Cardiac muscle cell (in vitro differentiated cells and primary cell): ENCODE measurements at places on chromosomes 5 and 9. TPM values are rescaled to one million over a fixed set of nuclear protein-coding genes. Genes with fewer than 3 reads are reported as not detected.

INSL4 gene
- not detected in 2 replicates for total RNA-seq

BTNL8 gene
- total RNA-seq = not detected in 2 replicates

DMRTA1 gene
- 3.8 and 4.8 TPM in 2 replicates for total RNA-seq

POU5F2 gene
- 0.35 and 1.1 TPM in 2 replicates for total RNA-seq

RNF183 gene
- total RNA-seq = 0.06 and 0.53 TPM in 2 replicates

EPB41L4A gene
- total RNA-seq = 8.2 and 10.5 TPM in 2 replicates

TMC1 gene
- total RNA-seq = not detected in 2 replicates

SGCD gene
- total RNA-seq = 1.3 and 1.9 TPM in 2 replicates

ENG gene
- total RNA-seq = 6.9 and 15.8 TPM in 2 replicates

TEX48 gene
- total RNA-seq = not detected in 2 replicates

LMX1B gene
- total RNA-seq = 0.14 TPM in 1 of 2 replicates, not detected in the other

LAMC3 gene
- total RNA-seq = 7.5 and 14.0 TPM in 2 replicates

DRD1 gene
- 1.3 and 3.1 TPM in 2 replicates for total RNA-seq

WWC1 gene
- total RNA-seq = 8.6 and 9.7 TPM in 2 replicates

CDH9 gene
- not detected in 2 replicates for total RNA-seq

NUTM2G gene
- 0.33 TPM in 1 of 2 replicates, not detected in the other for total RNA-seq

RGS7BP gene
- 0.11 and 0.45 TPM in 2 replicates for total RNA-seq

ANKRD31 gene
- under 0.01 and 0.21 TPM in 2 replicates for total RNA-seq

FBXO10 gene
- 19.8 and 25.6 TPM in 2 replicates for total RNA-seq

FAM78A gene
- total RNA-seq = 39.6 and 42.6 TPM in 2 replicates

FBP1 gene
- total RNA-seq = 0.46 and 2.9 TPM in 2 replicates

LCN15 gene
- total RNA-seq = 0.32 and 0.77 TPM in 2 replicates

PCDHA9 gene
- 1.6 and 2.2 TPM in 2 replicates for total RNA-seq

DMRT2 gene
- total RNA-seq = not detected in 2 replicates

C5orf52 gene
- total RNA-seq = not detected in 2 replicates

NEUROG1 gene
- not detected in 2 replicates for total RNA-seq

C9orf153 gene
- 0.74 and 1.0 TPM in 2 replicates for total RNA-seq

CORO2A gene
- total RNA-seq = 2.0 and 2.4 TPM in 2 replicates

STPG3 gene
- total RNA-seq = 0.95 TPM in 1 of 2 replicates, not detected in the other

PROB1 gene
- total RNA-seq = 22.2 and 42.5 TPM in 2 replicates

PTCH1 gene
- 8.3 and 13.9 TPM in 2 replicates for total RNA-seq

FOXD4L3 gene
- total RNA-seq = 0.21 TPM in 1 of 2 replicates, not detected in the other

MLANA gene
- not detected in 2 replicates for total RNA-seq

TMOD1 gene
- 61.4 and 75.7 TPM in 2 replicates for total RNA-seq

STC2 gene
- 83.4 and 138 TPM in 2 replicates for total RNA-seq

DMRT3 gene
- total RNA-seq = 0.35 TPM in 1 of 2 replicates, not detected in the other

FAM200C gene
- 6.3 and 8.8 TPM in 2 replicates for total RNA-seq

SWI5 gene
- total RNA-seq = 37.7 and 61.0 TPM in 2 replicates

PCDHA5 gene
- total RNA-seq = 1.5 and 1.8 TPM in 2 replicates

GLIPR2 gene
- total RNA-seq = 3.2 and 8.6 TPM in 2 replicates

WASHC1 gene
- total RNA-seq = 14.7 and 16.6 TPM in 2 replicates

PCDHGA3 gene
- 1.5 and 3.2 TPM in 2 replicates for total RNA-seq

IFNA21 gene
- not detected in 2 replicates for total RNA-seq

IGIP gene
- total RNA-seq = 1.5 and 4.8 TPM in 2 replicates

TPPP gene
- 7.3 and 7.7 TPM in 2 replicates for total RNA-seq

MED10 gene
- 11.8 and 15.8 TPM in 2 replicates for total RNA-seq

BASP1 gene
- 111 and 129 TPM in 2 replicates for total RNA-seq

CHMP5 gene
- total RNA-seq = 75.2 and 75.5 TPM in 2 replicates

NTNG2 gene
- 3.1 and 3.5 TPM in 2 replicates for total RNA-seq

HK3 gene
- total RNA-seq = not detected in 2 replicates
